ENCODE measurements at places on chromosomes 6 and 20.

DNA sequence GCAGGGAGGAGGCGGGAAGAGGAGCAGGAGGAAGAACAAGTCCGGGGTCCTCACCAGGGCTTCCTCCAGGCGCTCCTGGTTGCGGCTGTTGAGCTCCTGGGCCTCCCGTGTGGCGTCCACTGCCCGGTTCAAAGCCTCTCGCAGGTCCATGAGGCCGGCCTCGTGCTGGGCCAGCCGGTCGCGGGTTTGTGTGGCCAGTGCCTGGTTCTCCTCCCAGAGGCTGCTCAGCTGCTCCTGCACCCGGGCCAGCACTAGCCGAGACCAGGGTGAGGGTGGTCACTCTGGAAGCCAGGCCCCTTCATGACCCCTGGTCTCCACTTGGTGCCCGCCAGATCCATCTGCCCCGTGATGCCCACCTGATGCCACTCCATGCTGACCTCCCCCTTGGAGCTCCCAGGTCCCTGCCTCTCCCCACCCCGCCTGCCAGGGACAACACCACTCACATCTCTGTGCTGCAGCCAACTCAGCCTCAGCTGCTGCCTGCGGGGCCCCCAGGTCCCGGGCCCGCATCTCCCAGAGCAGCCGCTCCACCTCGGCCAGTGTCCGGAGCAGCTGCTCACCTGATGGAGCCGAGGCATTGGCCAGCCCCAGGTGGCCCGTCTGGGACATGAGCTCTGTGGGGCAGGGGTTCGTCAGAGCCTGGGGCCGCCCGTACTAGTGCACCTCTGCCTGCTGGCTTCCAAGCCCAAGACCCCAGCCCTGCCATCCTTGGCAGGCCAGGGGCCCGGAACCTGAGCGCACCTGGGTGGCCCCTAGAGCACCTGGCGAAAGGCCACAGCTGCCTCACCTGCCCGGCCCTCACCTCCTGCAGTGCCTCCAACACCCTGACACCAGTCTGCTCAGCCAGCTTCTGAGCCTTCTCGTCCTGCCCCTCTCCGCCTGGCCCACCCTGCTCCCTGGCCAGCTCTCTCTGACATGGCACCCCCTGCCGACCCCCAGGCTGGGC lies 15.9 kb downstream of the ADRM1 start:
- no peak for DNase-seq

DNA sequence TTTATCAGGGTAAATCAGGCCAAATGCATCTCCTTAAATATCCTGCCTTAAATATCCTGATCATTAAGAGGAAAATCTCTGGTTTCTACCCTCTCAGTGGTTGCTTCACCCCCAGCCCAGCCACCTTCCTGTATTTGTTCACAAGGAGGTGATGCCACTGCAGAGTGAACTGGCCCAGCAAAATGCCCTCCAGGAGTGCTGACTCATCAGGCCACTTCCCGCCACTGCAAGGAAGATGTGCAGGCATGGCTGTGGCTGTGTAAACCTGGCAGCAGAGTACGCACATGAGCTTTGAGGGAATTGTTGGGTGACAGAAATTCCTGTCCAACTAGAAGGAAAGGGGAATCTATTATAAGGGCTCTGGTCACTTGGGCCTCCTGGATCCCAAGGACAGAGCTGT lies 13.8 kb downstream of the NQO2 start:
- DNase-seq: peak; percentile 70

DNA sequence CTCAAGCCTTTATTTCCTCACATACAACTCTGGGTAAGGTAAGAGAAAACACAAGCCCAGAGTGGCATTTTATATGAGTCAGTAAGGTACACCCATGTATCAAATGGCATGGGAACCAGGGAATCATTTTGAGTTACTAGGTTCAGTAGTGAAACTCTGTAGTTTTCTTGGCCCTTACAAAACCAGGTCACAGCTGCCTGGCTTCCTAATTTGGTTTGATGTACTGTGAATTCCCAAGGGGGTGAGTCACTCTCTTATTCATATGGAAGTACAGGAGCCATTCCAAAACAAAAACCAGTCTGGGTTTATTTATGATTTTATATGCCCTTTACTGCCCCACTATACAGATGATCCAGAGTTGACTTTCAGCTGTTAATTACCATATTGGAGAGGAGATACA lies 70.7 kb downstream of the PDE7B start:
- peak; percentile 87 for DNase-seq

GRCh38 chr6:55543633-55544309 lies 35.2 kb downstream of the HMGCLL1 start:
- DNase-seq: no peak

- DNase-seq: no peak
Measured at GRCh38 chr20:5970381-5970780, 19.9 kb downstream of the MCM8 start.

DNA sequence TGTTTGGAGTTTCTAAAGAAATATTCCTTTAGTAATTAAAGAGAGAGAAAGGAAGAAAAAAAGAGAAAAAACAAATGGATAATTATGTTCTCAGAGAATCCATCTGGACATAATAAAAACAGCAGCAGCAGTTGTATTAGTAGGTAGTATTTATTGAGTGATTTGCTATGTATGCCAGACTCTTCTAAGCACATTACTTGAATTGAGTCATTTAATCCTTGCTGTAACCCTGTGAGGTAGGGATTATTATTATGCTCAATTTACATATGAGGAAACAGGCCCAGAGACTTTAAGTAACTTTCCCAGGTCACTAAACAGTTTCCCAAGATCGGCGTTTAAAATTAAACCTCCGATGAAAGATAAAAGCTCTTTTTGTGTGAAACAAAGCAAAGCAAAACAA lies 238.8 kb downstream of the TSHZ2 start:
- no peak for DNase-seq

GRCh38 chr20:46985671-46986070 lies 91.0 kb downstream of the EYA2 start:
- no peak for DNase-seq

- no peak for DNase-seq
Measured at GRCh38 chr6:168542301-168542700, 101.3 kb downstream of the SMOC2 start.

GRCh38 chr6:33692078-33692759 lies 19.3 kb downstream of the UQCC2 start:
- DNase-seq: no peak

GRCh38 chr6:168660400-168660945 lies 219.5 kb downstream of the SMOC2 start:
- DNase-seq: no peak

- DNase-seq: no peak
Measured at GRCh38 chr6:30819297-30819917, 64.9 kb upstream of the DDR1 start.

DNA sequence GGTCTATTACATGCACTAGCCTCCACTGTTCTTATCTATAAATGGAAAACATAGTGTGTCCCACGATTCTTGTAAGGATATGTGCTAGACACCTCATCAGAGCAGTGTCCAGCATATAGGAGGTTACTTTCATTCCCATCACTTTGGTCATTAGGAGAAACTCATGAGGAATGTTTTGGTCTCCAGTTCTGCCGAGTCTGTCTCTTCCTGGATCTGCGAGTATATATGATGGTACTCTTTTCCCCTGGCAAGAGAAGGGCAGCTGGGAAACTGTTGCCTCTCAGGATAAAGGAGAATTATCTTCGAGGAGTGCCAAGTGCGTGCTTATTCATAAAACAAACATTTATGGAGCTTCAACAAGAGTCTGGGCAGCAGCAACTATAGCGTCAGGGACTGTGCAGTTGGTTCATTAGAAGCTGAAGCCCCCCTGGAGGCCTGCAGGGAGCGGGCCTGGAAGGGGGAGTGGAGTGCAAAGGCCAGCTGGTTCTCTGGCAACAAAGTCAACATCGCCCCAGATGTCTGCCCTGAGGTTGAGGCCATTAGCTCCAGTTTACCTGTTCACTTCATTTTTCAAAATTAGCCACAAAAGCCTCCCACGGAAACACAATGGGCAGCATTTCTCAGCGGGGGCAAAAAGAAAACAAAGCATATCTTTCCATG lies 811.9 kb downstream of the MAFB start:
- DNase-seq: no peak

DNA sequence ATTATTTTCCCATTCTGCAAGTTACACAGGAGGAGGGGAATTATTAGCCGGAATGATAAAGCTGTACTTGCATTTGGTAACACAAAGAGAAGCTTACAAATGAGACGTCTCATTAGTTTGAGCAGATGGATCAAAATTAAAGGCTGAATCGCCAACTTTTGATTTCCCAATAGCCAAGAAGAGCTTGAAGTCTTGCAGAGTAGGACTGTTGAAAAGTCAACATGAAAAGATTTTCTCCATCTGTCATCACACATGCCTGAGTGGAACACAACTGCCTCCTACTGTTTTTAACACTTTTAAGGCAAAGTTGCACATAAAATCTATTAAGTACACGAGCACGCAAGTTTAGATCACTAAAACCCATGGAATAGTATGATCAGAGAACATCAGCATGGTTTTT lies 176.2 kb downstream of the ASCC3 start:
- DNase-seq: no peak

GRCh38 chr20:277496-277781 lies 13.1 kb downstream of the C20orf96 start:
- no peak for DNase-seq

GRCh38 chr20:25252230-25252651 lies 4.4 kb downstream of the PYGB start:
- no peak for DNase-seq

GRCh38 chr6:52063584-52064344 lies 23.6 kb downstream of the PKHD1 start:
- peak; percentile 56 for DNase-seq

DNA sequence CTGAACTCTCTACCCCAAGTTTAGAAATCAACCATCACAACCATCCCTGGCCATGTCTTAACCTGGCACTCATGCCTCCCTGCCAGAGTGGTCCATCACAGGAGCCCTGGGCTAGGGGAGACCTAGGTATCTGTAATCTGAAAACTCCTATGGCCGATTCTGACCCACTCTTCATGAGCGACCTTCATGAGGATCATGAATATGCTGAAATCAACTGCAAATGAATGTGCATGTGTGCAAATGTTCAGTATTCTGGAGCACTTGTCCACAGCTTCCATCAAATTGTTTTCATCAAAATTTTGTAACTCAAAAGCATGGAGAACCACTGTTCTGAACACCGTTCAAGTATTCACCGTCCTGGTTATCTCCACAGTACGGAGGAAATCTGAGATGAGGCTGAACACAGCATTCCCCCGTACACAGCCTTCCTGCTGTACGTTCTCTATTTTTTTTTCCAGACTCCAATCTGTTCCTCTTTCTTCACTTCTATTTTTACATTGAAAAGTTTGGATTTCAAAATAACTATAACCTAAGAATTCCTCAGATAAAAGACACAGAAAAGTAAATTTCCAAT lies 17.7 kb downstream of the METTL24 start:
- DNase-seq: no peak

DNA sequence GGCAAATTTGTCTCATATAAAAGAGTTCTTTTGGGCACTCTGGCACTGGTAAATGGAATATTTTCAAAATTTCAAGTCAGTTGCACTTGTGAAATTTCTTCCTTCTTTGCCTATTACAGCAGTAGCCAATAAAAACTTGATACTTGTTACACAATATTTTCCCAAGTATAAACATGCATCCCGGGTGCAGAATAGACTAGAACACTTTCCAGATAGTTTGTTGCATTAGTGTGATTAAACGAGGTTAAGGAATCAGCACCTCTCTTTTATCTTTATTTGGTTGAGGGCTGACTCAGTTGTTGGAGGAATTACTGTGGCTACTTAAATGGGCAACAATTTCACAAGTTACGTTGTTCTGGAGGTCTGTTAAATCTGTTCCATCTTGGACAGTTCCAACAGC lies 467.5 kb downstream of the CDKAL1 start:
- DNase-seq: no peak

- DNase-seq: no peak
Measured at GRCh38 chr6:110158479-110158878, 21.0 kb downstream of the WASF1 start.

DNA sequence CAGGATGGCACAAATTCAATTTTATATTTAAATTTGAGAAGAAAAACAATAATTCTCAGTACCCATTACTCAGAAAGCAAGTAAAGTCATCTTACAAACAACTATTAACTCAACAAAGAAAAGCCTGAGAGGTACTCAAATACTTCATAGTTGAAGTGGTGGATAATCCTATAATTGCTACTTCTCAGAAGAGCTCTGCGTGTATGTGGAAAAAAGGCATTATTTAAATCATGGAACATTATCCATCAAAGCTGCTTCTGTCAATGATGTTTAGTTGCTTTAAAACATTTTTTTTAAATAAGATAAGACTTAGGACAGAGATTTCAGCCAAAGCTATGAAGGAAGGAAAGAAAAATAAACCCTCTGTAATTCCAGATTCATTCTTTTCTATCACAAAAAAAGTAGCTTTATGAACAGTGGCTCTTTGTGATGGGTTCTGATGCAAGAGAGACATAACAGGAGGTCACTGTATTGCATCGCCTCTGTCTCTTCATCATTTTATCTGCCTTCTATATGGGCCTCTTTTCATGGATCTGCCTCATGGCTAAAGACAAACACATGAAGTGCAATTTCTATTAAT lies 367.9 kb upstream of the SLC35B3 start:
- no peak for DNase-seq

- DNase-seq: peak; percentile 70
Measured at GRCh38 chr6:144265061-144265357, 20.1 kb upstream of the UTRN start.

DNA sequence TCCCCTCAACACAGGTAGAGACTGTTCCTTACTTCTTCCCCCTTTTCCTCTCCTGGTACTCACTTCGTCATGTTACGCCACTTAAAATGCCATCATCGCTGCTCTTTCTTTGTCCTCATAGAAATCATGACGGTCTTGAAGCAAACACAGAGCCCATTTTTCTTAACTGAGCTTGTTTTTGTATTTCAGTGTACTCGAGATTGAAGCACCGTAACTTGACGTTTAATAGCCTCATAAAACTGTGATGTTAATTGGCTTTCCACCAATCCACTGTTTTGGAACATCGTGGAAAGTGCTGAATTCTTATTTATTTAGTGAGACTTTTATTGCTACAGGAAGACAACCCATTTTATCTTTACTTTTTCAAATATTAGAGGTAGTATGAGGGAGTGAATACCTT lies 38.7 kb downstream of the DUSP22 start:
- DNase-seq: no peak

- DNase-seq: peak; percentile 53
Measured at GRCh38 chr6:138546733-138547185, 47.5 kb upstream of the NHSL1 start.

- peak; percentile 44 for DNase-seq
Measured at GRCh38 chr6:105805501-105806023, 280.6 kb upstream of the PRDM1 start.

- DNase-seq: no peak
Measured at GRCh38 chr6:170178561-170179477, 112.1 kb downstream of the DLL1 start.

- DNase-seq: no peak
Measured at GRCh38 chr6:841569-841968, 148.6 kb upstream of the EXOC2 start.

DNA sequence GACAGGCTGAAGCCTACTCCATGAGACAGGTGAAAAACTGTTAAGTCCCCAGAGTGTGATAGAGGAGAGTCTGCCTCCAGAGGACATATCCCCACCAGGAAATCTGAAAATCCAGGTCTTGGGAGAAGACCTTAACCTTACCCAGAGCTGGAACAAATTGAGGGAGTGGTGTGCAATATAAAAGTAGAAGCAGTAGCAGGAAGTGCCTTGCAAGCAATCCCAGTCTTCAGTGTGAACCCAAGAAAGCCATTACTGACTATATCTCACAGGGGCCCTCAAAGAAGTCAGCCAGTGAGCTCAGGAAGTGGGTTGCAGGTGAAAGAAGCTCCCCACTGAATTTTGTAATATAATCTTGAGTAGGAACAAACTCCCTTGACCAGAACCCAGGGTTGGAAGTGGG lies 41.9 kb upstream of the PKIB start:
- no peak for DNase-seq

- peak; percentile 93 for DNase-seq
Measured at GRCh38 chr6:4370066-4370465, 234.7 kb upstream of the ECI2 start.

GRCh38 chr20:52859156-52859876 lies 112.8 kb upstream of the TSHZ2 start:
- peak; percentile 50 for DNase-seq

All from RCC 7860 (cell line).